ENCODE measurements at places on chromosomes 7 and 10.

DNA sequence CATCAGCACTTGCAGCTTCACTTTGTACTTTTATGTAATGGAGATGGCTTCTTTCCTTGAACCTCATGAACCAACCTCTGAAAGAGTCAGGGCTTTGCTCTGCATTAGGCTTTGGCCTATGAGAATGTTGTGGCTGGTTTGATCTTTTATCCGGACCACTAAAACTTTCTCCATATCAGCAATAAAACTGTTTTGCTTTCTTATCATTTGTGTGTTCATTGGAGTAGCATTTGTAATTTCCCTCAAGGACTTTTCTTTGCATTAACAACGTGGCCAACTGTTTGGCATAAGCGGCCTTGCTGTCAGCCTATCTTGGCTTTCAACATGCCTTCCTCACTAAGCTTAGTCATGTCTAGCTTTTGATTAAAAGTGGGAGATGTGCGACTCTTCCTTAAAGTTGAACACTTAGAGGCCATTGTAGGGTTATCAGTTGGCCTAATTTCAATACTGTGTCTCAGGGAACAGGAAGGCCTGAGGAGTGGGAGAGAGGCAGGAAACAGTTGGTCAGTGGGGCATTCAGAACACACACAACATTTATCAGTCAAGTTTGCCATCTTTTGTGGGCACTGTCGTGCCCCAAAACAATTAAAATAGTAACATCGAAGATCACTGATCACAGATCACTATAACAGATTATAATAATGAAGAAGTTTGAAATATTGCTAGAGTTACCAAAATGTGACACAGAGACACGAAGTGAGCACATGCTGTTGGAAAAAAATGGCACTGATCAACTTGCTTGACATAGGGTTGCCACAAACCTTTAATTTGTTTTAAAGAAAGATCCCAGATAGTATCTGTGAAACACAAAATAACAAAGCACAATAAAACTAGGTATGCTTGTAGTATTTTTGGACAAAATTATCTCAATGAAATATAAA lies 64.7 kb downstream of the NRF1 start:
- no peak for DNase-seq

DNA sequence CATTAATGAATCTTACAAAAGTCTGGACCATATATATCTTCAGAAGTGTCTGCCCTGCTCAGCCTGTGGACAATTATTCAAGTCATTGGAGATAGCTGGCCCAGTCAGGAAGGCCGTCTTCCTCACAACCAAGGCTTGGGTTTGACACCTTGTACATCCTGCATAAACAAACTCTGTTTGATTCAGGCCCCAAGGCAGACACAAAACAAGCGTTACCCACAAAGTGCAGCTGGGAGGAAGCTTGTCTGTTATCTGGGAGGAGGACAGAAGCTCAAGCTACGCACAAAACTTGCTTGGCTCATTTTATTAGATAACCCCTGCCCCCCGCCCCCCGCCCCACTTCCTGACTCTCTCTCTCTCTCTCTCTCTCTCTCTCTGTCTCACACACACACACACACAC lies 166.9 kb upstream of the WDR11 start:
- DNase-seq: no peak

DNA sequence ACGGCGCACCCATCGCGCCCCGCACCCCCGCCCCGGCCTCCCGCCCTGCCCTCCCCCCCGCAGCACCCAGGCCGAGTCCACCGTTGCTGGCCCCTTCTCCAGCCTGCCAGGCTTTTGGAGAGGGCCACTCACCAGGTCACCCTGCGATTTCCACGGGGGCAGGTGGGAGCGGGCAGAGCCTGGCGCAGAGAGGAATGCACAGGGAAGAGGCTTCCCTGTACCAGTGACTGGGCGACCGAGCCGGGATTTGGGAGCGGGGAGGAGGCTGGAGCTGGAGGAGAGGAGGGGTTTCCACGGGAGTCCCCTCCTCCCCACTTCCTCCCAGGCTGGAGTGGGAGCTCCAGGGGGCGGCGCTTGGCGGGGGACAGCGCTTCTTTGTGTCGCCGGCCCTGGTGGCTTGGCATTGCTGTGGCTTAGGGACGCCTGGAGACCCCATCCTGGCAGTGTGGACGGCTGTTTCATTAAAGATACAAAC lies 19.3 kb downstream of the TCAF1 start:
- no peak for DNase-seq

DNA sequence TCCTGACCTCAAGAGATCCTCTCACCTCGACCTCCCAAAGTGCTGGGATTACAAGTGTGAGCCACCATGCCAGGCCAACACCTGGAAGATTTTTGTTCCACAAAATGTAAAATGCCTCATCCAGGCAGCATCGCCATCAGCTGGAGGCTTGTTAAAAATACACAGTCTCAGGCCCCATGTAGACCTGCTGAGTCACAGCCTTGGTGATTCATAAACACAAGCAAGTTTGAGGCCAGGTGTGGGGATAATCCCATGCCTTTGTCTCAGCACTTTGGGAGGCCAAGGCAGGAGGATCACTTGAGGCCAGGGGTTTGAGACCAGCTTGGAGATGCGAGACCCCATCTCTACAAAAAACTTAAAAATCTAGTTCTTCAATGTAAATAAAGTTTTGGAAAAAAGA lies 49.1 kb upstream of the FOXK1 start:
- DNase-seq: peak; percentile 72

GRCh38 chr10:33258967-33259366 lies 75.5 kb downstream of the NRP1 start:
- no peak for DNase-seq

- DNase-seq: no peak
These were observed 806.3 kb upstream of the CELF2 start for GRCh38 chr10:10211409-10211808.

GRCh38 chr7:135946289-135947055 lies 30.7 kb downstream of the MTPN start:
- DNase-seq: no peak

DNA sequence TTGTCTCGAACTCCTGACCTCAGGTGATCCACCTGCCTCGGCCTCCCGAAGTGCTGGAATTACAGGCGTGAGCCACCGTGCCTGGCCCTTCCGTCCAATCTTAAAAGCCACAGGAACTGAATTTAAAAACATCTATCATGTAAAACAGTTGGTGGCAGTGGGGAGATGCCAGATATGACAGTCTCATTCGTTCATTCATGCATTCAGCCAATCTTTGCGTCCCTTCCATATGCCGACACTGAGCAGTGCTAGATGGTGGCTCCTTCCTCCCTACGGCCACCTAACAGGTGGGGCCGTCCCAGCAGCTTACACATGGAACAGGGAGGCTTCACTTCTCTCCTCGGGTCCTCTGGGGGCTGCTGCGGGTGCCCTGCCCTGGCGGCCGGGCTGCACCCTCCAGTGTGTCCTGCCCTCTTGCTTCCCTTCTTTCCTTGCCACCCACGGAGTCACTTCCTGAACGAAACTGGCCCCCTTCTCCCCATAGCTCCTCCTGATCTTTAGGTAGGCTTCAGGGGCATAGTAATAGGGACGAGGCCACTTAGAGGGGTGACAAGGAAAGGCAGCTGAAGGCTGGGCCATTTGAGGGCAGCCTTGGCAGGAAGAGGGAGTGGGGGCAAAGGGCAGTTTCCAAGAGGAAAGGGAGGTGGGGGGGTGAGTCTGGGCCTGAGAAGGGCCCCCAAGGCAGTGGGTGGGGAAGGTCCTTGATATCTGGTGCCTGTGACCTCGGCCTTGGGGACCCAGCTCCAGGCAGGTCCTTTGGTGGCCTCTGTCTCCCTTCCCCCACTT lies 53.8 kb downstream of the PROSER2 start:
- DNase-seq: no peak

GRCh38 chr10:82056391-82056790 lies 181.4 kb downstream of the NRG3 start:
- no peak for DNase-seq

GRCh38 chr10:16986082-16986405 lies 143.6 kb downstream of the CUBN start:
- no peak for DNase-seq

GRCh38 chr10:58570307-58570723 lies 57.6 kb downstream of the BICC1 start:
- DNase-seq: no peak

GRCh38 chr10:88990384-88991160 lies at the start of gene FAS:
FAS (plus strand) TSS chr10:88990798; CDS start chr10:88990877, 79 bp downstream.
- peak; percentile 96 for DNase-seq

- peak; percentile 54 for DNase-seq
These were observed 1.4 kb downstream of the MAGI2 start for GRCh38 chr7:79452032-79452494.

GRCh38 chr10:1116051-1116450 lies 59.9 kb downstream of the WDR37 start:
- no peak for DNase-seq

- DNase-seq: no peak
These were observed 13.9 kb downstream of the PIK3AP1 start for GRCh38 chr10:96706331-96706853.

DNA sequence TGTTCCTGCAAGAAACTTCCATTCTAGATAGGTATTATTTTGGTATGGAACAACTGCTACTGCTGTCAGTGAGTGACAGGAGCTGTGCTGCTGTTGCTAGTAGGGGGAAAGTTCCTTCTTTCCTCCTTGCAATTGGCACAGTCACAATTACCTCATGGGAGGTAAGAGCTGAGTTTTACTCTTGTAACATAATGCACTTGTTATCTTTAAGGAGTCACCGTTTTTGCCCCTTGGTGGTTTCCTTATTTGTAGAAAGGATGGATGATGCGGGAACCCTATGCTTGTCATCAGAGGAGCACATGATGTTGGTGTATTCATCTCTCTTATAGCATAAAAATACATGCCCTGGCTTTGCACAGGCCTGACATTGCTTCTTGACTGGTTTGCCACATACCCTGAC lies 234.7 kb upstream of the NPY start:
- DNase-seq: no peak

GRCh38 chr7:85167636-85168035 lies 19.2 kb downstream of the SEMA3D start:
- no peak for DNase-seq

DNA sequence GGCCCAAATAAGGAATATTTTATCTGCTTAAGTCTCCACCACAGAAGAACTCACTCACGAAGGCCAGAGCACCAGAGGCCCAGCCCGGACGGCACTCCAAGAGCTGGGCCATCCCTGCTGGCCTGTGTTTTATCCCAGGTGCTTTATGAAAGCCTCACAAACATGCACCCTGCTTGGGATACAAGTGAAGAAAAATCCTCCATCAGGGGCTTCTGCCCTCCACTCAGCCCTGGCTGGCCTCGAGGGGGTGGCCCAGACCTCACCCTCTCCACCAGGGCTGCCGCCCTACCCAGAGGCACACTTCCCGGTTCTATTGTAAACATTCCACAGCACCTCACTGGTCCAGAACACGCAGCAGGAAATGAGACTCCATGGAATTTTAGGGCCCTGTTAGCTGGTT lies 19.8 kb upstream of the DNAAF5 start:
- DNase-seq: no peak

DNA sequence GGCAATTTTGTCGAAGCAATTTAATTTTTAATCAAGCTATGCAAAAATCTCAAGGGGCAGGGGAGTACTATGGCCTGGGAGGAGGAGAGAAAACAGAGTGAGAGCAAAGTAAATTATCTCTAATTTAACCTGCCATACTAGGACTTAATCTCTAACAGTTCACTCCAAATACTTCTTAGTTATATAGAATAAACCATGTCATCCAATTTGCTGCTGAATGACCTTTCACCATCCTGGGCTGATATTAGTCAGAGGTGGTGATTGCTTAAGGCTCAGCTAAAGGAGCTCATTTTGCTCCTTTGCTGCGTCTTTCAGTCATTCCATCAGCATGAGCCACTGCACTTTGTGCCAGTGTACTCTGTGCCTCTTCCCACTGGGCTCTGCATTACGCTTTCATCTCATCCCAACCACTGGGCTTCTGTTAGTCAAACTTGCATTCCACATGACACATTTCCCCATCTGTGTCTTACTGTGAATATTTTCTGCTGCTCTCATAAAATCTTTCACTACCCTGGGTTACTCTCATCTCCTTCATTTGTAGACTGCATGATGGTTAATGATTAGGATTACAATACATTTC lies 84.3 kb downstream of the CD36 start:
- no peak for DNase-seq
